ENCODE measurements at places on chromosomes 5 and 9.

DNA sequence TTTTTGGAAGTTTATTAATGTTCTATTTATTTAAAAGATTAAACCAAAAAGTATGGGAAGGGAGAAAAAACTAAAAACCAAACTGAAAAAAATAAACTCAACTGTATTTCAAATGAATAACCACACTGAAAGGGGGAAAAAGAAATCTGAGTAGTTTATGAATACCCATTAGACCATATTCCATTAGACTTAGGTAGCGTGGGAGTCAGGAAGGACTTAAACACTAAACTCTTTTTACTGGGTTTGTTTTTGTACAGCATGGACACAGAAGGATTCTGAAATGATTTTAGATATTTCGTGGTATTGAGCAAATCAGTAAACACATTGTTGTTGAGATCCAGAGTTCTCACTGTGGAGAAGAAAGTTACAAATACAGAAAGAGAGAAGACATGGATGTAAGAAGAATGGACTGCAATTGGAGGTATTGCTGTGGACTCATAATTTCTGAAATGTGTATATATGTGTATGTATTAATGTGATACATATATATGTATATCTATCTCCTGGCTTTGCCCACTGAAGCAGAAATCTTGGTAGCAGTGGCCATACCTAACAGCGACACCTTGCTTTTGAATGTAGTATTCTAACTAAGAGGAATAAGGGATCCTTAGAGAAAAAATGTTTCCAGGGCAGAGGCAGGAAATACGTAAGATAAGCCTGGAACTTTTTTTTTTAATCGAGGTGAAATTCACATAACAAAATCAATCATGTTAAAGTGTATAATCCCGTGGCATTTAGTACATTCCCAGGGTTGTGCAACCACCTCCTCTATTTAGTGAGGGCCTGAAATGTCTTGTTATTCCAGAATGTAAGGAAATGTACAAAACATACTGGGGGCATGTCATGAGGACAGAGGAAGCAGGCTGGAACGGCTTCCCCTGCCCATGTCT is 228.8 kb downstream of the SMARCA2 start:
- no peak for DNase-seq

DNA sequence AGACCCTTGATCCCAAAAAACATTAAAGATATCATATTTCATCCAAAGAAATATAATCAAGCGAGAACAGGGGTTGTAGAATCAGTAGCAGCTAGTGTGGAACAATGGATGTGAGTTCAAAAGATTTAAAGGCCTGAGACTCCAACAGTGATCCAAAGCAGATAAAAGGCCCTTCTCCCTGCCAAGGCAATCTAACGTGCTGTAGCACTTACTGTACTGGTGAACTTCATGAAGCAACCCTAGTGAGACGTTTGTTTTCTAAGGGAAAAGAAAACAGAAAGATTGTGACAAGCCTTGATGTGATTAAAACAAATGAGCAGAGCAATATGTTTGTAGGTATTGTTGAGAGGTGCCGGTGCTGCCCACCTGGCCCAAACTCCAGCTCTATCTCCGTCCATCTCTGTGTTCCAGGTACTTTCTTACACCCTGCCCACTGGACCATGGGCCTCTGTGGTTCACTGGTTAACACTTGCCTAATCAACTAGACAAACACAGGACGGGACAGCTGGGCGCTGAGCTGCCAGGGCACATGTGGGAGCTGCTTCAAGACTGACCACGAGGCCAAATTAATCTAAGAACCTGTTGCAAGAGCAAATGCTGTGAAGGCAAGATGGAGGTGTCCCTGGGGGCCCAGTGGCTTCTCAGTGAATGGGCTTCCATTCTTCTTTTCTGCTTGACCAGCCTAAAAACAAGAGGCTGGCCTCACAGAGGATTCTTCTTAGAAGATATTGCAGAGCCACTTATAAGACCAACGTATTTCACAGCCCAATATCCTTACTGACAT is 265.5 kb downstream of the CWC27 start:
- DNase-seq: no peak

- peak; percentile 93 for DNase-seq
Observed at GRCh38 chr5:150762211-150762610, 3.4 kb upstream of the DCTN4 start.

DNA sequence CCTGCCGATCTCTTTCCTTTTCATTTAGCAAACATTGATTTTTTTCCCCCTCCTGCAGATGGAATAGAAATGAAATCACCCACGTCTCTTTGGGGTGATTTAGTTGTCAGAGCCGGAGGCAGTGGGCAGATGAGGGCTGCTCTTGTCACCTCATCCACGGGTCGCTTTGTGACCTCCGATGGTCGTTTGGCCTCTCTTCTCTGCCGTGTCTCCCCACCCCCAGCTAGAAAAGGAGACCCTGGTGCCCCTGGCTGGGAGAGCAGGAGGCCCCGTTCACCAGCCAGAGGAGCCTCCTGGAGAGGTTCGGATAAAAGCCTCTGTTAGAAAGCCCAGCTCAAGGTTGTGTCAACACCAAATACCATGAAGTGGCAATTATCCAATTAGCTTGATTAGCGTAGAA is 21.6 kb upstream of the RXRA start:
- DNase-seq: no peak

DNA sequence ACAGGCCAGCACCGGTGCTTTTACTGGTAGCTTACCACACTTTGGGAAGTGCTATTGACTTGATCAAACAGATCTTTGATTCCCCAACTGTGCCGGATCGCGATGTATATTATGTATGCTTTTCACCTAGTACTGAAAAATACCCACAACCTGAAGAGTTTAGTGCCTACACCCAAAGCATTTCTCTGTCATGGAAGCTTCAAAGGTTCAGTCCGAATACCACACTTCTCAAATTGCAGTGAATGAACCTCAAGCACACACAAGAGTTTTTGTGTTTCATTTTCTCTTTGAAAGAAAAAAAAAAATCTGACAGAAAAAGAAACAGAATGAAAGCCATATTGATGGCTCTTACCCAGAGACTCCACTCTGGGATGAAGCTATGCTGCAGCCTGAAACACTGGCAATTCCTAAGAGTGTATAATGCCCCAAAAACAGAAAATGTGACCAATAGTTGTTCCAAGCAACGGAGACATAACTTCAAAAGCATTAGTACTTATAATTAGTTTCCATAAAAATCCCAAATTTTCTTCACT is 100.9 kb downstream of the EBF1 start:
- DNase-seq: no peak

- no peak for DNase-seq
Observed at GRCh38 chr9:93378276-93378675, 73.2 kb upstream of the FAM120A start.

GRCh38 chr5:83780699-83781350 is 60.2 kb upstream of the HAPLN1 start:
- no peak for DNase-seq

DNA sequence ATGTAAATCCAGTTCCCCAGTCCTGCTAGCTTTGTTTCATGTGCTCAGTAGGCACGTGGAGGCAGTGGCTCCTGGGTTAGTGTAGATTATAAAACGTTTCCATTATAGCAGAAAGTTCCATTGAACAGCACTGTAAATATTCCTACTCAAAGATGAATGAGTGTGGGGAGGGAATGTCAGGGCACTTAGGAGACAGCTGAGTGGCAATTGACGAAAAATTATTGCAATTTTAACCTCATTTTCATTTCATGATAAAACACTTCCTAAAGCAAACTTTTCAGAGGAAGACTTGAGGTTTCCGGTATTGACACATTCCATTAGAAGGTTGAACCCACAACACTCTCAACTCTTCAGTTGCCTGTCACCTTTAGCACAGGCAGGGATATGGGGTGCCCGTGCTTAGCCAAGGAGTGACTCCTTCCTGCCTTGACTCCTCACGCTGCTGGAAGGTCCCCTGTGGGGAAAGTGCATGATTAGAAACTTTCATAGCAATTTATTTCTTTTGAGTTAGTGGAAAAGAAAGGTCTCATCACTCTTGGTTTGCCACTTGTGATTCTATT is 41.2 kb downstream of the SLC46A2 start:
- no peak for DNase-seq

GRCh38 chr5:4108690-4109089 is 513.1 kb downstream of the IRX1 start:
- no peak for DNase-seq

DNA sequence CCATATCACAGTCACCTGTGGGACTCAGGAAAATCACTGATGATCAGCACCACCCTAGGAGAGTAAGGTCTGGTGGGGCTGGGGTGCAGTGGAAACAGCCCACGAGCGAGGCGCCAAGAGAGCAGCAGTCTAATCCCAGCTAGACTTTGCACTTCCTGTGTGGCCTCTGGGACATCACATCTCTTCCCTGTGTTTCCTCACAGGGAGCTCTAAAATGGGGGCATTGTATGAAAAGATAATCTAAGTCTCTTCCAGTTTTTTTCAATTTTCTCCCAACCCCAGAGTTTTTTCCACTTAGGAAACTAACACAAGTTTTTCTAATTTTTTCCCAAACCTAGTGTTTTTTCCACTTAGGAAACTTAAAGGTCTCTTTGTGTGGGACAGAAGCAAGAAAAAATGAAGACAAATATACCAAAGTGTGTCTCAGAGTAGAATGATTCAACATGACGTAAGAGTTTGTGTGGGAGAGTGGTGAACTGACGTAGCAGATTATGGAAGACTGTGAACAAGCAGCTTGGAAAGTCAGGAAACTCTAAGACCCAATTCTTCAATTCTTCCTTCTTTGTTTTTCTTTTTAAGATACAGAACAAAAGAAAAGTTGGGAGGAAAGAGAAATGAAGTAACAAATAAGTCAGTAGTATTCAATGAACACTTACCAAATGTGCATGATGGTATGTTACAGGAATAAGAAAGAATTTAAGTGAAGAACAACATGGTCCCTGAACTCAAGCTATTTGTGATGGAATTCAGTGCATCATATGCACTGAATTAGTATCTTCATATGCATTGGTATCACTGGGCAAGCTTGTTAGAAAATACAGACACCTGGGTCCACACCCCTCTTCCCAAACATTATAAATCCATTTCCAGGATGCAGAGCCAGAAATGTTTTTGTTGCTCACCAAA is 51.3 kb downstream of the LHFPL2 start:
- DNase-seq: peak; percentile 80

- no peak for DNase-seq
Observed at GRCh38 chr9:5360341-5360740, 20.7 kb upstream of the RLN1 start.

DNA sequence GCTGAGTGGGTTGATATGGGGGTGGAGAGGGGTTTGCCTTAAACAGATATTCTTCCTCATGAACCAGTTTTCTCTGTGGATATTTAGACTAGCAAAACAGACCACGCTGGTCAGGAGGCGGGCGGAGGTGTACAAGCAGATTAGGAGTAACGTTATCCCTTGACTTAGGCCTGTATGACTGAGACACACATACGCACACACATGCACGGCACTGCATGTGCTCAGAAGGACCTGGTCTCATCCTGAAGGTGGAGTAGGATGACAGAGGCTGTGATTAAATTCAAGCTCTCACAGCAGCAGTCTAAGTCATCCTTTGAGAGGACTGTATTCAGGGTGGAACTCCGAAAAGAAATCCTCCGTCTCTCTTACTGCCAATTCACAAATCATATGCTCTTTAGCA is 209.7 kb downstream of the DIRAS2 start:
- DNase-seq: no peak

GRCh38 chr9:13790055-13790454 is 510.6 kb upstream of the MPDZ start:
- DNase-seq: no peak

DNA sequence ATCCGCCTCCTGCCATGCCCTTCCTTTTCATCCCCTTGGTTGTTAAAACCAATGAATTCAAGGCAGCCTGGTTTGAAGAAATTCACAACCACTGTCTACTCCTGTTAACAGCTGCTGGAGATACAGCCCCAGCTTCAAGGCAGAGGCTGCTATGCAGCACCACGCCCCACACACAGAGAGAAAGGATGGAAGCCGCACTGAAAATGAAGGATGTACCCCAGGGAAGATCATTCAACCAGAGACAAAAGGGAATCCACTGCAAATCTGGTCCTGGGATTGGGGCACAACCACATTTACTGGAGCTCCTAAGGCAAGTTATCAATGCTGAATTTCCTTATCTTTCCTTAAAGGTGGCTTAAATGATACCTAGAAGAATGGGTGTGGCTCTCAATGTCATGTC is 58.7 kb downstream of the DPYSL3 start:
- DNase-seq: no peak

DNA sequence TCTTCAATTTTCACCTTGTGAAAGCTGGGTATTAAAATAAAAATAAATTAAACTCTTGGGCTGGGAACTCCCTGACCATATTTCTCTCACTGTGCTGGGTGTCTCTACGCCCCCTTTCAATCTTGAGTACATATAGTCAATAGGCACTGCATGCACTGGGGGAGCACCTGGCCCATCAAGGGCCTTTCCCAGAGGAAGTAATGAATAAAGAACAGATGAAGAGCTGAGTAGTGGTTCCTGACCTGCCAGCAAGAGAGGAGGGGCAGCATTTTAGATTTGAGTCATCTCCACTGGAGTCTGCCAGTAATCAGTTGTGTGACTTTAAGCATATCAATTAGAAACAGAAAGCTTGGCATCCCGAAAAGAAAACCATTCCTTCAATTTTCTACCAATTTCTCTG is 6.2 kb downstream of the MAPKAP1 start:
- peak; percentile 9 for DNase-seq

DNA sequence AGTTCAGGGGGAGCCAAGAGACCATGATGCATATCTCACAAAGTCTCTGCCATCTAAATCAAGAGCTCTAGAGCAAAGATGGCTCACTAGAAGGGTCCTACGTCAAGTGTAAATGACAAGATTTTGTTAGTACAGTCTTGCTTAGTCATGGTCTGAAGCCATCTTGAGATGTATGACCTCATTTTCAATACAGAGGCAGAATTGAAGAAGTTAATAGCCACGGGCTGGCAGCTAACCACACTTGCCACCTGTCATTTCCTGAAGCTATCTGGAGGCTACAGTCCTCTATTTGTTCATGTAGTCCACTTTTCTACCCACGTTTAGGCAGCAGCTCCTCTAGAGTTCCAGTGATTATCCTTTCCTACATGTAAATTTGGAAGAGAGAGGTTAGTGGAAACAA is 231.7 kb upstream of the CDH12 start:
- DNase-seq: no peak

- DNase-seq: peak; percentile 43
Observed at GRCh38 chr9:84266087-84266561, 74.4 kb downstream of the SLC28A3 start.

GRCh38 chr9:124409410-124409809 is 5.8 kb downstream of the PSMB7 start:
- DNase-seq: no peak

DNA sequence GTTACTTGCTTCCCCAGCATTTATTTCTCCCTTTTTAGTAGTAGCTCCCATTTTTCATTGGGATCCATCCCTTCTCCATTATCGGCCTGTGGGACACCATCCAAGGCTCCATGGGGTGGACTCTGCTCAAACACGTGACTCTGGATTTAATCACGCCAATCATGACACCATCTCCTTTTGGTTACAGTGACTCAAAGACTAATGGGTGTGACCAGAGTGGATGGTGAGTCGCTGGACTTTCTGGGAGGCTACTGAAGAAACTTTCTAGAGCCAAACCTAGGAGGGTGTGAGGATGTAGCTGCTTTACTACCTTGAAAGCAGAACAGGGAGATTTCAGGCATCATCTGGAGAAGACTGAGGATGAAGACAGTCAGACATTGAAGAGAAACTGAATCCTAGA is 93.1 kb downstream of the PJA2 start:
- DNase-seq: peak; percentile 36

GRCh38 chr5:90551376-90551775 is 7.2 kb upstream of the ADGRV1 start:
- DNase-seq: peak; percentile 10

- DNase-seq: no peak
Observed at GRCh38 chr9:108762348-108763055, 93.3 kb downstream of the ACTL7B start.

- DNase-seq: no peak
Observed at GRCh38 chr9:86685556-86685955, 261.8 kb downstream of the GAS1 start.

Measured in inflammatory macrophage treated with lipopolysaccharide for 4 hours (primary cell).